SW480 (cell line): ENCODE measurements at places on chromosomes 6 and 20.

GRCh38 chr6:145850671-145851070, 36.1 kb upstream of the FBXO30 start:
- no peak for DNase-seq

DNA sequence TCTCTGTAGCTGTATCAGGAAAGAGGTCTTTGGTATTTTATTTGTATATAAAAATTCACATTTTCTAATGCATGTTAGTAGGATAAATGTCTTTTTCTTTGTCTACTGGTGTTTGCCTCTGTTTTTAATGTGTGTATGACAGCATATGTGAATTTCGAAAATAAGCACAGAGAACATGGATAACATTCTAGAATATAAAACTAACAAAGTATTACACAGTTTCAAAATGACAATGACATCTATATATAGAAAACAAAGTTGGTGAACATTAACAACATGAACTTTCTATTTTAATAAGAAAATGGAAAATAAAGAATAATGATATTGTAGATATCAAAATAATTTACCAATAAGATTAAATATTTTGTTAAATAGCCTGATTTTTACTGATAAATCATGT, 608.0 kb downstream of the COL12A1 start:
- DNase-seq = no peak

DNA sequence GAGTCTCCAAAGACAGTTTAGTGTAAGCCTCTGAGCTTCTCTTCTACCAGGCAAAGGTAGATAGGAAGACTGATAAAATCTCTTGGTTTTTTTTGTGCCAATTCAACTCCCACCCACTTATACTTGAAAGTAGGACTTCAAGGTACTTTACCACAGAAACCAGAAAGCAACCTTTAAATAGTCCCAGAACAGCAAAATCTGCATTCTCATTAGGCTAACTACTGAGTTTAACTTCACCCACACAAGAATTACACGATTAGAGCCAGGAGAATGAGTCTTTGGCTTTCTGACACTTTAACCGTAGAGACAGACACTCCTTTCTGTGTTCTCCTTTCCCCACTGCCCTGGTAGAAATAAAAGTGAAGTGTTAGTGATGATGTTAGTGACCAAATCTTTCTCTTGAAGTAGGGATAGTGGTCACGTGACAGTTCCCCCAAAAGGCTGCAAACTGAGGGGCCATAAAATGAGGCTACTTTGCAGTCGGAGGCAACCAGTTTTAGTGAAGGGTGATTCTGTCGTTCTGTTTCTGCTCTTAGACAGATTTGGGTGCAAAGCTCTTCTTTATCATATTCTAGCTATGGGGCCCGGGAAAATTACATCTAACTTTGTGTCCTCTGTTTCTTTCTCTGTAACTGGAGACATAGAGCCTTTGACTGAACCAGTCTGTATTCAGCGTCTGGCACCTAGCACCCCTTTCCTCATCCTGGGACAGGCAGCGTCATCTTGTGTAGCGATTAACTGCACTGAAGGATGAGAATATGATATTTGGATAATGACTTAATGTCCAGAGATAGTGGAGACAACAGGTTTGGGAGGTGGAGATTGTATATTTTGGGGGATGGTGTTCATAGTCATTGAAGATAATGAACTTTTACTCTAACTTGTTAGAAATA, 206.4 kb upstream of the CITED2 start:
- DNase-seq = no peak

- DNase-seq = no peak
Observed at GRCh38 chr20:16714751-16715150, 15.1 kb upstream of the SNRPB2 start.

- no peak for DNase-seq
Observed at GRCh38 chr6:158834675-158835385, 15.7 kb upstream of the EZR start.

DNA sequence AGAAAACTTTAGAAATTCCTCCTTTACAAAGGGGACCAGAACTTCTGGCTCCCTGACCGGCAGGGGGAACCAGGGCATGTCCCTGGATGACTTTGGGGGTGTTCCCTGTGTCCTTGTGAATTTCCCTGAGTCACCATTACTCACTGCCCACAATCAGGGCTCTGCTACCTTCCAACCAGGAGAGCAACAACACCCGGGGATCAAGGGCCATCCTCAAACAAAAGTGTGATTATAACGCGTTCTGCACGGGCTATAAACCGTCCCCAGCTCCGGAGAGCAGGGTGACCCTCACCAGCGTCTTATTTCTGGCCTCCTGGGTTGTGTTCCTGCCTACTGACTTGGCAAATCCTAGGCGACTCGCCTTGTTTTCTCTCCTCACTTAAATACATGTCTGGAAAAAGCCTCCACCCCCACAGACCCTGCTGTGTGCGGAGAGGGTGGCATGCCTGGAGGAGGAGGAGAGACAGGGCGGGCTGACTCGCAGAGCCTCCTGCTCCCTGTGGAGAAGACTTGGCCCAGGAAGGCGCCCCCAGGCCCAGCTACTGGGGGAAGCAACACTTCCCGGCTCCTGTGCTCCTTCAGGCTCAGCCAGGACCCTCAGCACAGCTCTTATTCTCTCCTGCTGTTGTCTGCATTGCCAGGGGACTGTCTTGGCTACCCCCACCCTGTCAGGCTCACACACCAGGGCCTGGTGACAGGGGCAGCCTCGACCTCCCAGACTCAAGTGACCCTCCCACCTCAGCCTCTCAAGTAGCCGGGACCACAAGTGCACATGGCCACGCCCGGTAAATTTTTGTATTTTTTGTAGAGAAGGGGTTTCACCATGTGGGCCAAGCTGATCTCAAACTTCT, 54.1 kb downstream of the FGD2 start:
- DNase-seq = peak; percentile 94

- DNase-seq = peak; percentile 20
Observed at GRCh38 chr6:128696691-128697689, 176.6 kb upstream of the PTPRK start.

DNA sequence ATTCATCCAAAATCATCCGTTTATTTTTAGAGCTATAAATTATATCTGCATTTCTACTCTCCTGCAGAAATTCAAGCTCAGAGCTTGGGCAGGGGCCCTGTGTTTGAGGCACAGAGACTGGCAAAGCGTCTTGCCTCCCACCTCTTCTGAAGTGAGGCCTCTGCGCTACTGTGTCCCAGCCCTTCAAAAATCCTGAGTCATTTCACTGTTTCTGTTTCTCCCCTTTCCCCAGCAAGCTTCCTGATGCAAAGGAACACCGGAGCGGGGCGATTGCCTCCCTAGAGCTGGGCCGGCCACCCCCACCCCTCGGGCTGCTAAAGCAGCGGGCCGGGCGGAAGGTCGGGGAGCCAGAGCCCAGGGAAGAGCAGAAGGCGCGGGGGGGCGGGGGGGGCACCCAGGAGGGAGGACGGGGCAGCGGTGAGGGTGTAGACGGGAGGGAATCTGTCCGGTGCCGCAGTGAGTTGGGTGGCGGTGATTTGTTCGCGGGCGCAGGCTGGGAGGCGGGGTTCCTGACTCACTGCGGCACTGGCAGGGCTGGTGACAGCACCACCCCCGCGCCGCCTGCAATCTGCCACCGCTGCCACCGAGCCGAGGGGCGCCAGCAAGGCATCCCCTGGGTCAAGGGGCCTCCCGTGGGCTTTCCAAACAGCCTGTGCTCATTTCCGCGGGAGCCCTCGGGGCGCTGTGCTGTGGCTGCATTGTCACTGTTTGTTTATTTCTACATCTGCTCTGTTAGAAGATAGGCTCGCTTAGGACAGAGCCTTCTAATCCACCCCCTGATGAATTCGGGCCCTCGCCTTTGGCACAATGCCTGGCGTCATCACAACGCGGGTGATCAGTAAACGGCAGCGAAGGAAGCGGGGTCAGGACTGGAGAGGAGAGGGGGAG, 46.5 kb upstream of the SNAP25 start:
- peak; percentile 60 for DNase-seq

- no peak for DNase-seq
Observed at GRCh38 chr6:159646733-159647132, 46.3 kb downstream of the SOD2 start.

DNA sequence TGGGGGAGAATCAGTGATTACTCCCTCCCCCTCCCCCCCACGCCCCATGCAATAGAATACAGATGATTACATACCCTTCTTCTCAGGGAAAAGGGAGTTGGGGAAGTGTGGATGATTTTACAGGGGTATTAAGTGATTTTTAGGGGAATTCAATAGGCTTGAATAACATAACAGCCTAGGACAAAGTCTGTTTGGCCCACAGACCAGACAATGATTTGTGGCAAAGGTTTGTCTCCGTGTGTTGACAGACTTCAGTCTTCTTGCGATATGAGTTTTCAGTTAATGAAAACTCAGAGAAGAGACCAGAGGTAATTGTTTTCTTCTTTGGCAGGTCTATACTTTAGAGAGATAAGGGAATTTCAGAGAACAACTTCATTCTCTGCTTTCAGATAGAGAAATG, 95.3 kb downstream of the OR2B2 start:
- DNase-seq = no peak

- no peak for DNase-seq
Observed at GRCh38 chr6:153073841-153074240, 57.2 kb downstream of the RGS17 start.

DNA sequence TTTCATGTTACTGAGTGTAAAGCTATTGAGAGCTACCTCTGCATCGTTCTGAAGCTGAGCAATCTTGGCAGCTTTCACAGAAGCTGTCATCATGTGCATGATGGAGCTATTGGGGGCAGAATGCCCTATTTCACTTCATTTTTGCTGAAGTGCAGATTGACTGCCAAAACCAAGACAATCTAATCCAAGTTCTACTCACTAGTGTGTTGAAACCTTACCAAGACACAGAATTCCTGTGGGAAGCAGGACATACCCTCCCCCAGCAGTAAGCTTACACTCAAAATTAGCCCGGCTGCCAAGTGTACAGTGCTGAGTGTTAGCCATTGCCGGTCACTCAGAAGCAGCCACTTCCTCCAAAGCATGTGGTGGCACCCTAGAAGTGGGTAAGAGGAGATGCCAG, 177.3 kb upstream of the TENT5A start:
- DNase-seq = no peak

GRCh38 chr20:41147767-41148191, 10.4 kb downstream of the PLCG1 start:
- DNase-seq = no peak

DNA sequence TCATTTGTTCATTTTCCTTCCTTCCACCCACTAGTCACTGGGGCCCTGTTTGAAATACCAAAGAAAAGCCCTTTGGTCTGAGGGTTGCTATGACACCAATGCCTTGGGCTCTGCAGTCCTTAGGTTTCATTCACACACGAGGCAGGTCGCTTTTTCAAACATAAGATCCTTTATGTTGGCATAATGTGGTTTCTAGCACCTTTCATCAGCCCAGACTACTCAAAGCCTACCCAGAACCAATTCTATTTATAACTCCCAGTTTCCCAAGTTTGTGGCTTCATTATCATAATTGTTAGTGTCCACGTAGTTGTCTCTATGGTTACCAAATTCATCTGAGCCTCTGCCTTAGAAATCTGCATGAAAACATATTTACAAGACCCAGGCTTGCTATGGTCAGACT, 6.6 kb upstream of the TP53RK start:
- DNase-seq = peak; percentile 96

- no peak for DNase-seq
Observed at GRCh38 chr6:80161434-80161833, 55.0 kb downstream of the BCKDHB start.

DNA sequence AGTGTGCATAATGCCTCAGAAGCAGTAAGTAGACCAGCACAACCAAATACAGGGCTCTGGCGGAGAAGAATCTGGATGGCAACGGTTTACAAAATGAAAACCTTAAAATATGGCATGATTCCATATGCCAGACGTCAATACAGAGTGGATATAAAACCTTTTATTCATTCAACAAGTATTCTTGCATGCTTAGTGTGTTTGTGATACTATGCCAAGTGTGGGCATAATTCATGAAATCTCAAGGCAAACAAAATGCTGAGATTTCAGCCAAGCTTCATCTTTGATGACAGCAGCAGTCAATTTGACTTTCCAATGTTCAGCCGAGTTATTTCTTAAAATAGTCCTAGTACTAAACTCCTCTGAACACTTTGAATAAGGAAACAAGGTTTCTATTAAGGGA, 119.4 kb downstream of the CD24 start:
- DNase-seq = no peak

- DNase-seq = no peak
Observed at GRCh38 chr6:44036196-44036595, 91.1 kb downstream of the MRPL14 start.

- no peak for DNase-seq
Observed at GRCh38 chr6:3825331-3825831, 23.8 kb upstream of the FAM50B start.

- DNase-seq = no peak
Observed at GRCh38 chr20:45998761-45999160, 9.9 kb upstream of the MMP9 start.

DNA sequence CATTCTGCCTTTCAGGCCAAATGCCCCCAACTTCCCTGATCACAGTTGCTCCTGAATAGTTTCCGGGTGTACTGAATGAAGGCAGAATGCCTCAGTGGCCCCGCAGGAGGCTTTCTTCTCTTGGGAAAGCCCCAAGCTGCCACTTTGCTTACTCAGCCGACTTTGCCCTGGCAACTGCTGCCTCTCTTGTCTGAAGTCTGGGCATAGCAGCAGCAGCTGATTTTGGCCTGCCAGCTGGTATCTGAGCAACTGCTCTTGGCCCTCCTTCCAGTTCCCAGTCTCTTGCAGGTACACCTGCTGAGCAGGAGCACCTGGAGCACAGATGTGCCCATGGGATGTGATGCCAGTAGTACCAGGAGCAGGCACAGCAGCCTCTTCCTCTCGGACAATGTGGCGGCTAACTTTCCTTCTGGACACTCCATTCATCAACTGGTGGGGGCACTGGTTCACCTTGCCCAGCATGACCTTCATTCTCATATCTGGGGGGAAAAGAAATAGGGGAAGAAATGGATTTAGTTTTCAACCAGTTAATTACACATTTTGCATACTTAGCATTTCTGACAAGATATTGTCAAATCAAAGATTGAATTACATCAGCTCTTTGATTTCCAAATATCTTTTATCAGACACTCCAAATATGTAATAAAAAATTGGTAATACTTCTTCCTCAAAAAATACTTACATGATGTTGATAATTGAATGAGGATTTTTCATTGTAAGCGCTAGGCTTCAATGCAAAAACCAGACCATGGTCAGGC, 468.2 kb downstream of the PKHD1 start:
- DNase-seq = no peak

- no peak for DNase-seq
Observed at GRCh38 chr6:81241126-81242041, 511.1 kb downstream of the TENT5A start.

DNA sequence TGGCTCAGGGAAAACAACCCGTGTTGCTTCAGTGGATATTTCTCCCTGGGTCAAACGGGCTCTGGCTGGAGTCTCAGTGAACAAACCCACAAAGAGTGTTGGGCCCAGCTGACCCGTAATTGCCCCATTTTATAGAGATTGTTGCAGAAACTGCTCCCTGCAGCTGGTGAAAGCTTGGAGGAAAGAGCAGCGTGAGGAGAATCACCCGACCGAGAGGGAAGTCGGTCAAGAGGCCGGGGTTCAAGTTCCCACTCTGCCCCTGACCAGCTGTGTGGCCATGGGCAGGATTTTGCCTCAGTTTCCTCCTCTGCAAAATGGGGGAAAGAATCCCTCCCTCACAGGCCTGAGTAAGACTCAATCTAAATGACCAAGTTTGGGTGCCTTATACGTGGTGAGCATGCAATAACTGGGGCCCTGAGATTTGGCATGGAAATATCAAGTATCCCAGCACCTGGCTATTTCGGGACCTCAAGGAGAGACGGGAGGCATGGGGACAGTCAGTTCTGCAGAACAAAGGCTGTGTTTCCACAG, 1.7 kb upstream of the TGM2 start:
- DNase-seq = no peak
